Sigmoid colon (tissue), 7 donors: ENCODE measurements at places on chromosomes 7 and 10. TPM values are rescaled to one million over a fixed set of nuclear protein-coding genes. Genes with fewer than 3 reads are reported as not detected.

DNA sequence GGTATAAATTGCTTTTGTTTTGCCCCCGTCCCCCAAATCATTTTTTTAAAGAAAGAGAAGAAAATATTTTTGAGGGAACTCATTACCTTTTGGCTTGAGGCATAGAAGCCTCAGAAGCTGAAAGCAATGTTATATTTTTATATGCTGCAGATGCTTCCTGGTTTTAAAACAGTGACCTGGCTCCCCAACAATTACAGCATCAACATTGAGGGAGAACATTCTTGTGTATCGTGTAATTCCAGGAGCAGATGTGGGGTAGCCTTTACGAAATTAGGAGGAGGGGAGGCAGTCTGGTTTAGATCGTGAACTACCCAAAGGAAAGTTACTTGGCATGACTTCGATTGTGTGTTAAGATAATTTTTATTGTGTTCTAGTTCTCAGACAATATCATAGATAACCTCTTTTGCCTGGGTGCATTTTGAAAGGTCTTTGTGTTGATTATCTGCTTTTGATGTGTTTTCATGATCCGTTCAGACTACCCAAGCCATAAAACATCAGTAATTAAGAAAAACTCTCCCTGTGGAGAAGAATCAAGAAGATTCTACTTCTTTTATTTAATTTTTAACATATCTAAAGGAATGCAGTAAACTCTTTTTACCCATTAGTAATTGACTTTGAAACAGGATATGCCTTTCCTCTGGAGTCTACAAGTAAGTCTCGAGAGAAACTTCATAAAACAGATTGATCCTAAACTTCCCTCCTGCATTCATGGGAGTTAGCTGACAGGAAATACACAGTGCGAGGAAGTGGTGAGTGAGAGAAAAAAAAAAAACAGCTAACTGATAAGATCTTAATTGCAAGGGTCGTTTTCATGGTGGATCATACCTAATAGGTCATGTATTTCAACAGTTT, 141.4 kb downstream of the KIAA1217 start:
- H3K4me3 ChIP-seq: no peak overlapping the region
- H3K4me1 ChIP-seq: no peaks in the 10 kb centered on the region
- H3K27ac ChIP-seq: no peak overlapping the region

The HTR7 gene
- 0.83 TPM for total RNA-seq

The COL1A2 gene
- 1,047 TPM for total RNA-seq

DNA sequence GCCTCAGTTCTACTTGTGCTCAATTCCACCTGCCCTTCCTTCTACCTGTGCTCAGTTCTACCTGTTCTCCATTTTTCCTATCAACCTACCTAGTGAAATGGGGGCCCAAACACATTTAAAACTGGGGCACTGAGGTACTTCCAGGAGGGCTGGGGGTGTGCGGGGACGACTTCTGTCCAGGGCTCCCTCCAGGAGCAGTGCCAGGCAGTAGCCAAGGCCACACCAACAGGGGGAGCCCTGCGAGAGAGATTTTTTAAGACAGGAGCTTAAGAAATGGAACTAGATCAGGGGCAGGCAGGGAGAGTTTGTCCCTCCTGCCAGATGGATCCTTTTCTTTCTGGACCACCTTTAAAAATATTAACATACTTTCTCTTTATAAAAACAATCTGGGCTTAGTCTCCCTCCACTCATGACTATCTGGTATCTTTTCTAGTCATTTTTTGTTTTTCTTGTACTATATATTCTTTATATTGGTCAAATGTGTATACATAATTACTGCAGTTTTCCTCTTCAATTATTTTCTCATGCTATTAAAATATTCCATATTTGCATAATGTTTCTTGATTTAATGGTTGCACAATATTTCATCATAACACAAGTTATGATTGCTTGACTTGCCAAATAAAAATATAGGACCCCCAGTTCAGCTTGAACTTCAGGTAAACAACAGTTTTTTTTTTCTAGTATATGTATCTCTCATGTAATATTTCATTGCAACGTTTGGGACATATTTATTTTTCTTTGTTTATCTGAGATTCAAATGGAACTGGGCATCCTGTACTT, 47.3 kb upstream of the INSYN2A start:
- H3K36me3 ChIP-seq: peaks cover 10% of the 10 kb centered on the region
- H3K4me3 ChIP-seq: no peak overlapping the region
- no peak for DNase-seq
- no peak overlapping the region for H3K27ac ChIP-seq
- no peaks in the 10 kb centered on the region for H3K4me1 ChIP-seq

- no peak for DNase-seq
- H3K36me3 ChIP-seq: no peaks in the 10 kb centered on the region
- H3K27ac ChIP-seq: no peak overlapping the region
- no peak overlapping the region for H3K4me3 ChIP-seq
Observed at GRCh38 chr7:98329791-98330373, 48.4 kb downstream of the BRI3 start.

GRCh38 chr7:2616387-2617324, 15.1 kb upstream of the TTYH3 start:
- H3K4me3 ChIP-seq: no peak overlapping the region
- H3K4me1 ChIP-seq: no peaks in the 10 kb centered on the region
- H3K27ac ChIP-seq: no peak overlapping the region
- H3K36me3 ChIP-seq: no peaks in the 10 kb centered on the region
- DNase-seq: no peak
